Activated CD4-positive, alpha-beta T cell treated with anti-CD3 and anti-CD28 coated beads for 4 hours (primary cell): ENCODE measurements at places on chromosomes 5 and 9.

GRCh38 chr5:39256477-39257235 lies 37.3 kb upstream of the FYB1 start:
- no peak for DNase-seq

- DNase-seq: no peak
These were observed 403.3 kb downstream of the PLK2 start for GRCh38 chr5:58056546-58056945.

GRCh38 chr5:3354606-3355005 lies 241.0 kb upstream of the IRX1 start:
- DNase-seq: no peak

DNA sequence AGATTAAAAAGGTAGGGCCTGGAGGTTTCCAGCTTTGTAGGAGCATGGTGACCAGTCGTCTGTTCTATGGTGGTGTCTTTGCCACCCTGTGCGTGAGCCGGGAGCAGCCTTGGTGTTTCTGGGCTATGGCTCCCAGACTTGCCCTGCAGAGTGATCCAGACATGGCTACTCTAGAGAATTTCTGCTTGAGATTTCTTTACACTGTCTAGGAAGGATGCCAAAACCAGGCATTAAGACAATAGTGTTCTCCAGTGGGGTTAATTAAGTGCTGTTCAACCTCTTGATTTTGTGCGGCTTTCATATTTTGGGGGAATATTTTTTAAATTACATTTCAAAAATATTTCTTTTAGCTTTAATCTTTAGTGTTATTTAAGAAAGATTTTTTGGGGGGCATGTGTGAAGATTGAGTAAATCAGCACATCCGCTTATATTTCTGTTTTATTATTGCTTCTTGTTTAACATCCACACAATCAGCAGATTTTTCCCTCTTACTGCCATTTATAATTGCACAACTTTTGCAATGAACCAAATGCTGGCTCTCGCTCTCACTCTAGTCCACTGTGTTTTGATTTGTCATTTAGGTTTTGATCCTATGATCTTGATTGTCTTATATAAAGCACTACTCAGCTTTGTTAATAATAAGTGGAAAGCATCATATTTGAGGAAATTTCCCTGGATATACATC lies 110.5 kb downstream of the RASGRF2 start:
- DNase-seq: no peak

DNA sequence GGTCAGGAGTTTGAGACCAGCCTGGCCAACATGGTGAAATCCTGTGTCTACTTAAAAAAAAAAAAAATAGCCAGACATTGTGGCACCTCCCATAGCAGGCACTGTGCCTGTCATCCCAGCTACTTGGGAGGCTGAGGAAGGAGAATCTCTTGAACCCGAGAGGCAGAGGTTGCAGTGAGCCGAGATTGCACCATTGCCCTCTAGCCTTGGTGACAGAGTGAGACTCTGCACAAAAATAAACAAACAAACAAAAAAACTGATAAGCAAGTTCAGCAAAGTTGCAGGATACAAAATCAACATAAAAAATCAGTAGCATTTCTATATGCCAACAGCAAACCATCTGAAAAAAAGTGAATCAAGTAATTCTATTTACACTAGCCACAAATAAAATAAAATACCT lies 64.8 kb upstream of the TTC23L start:
- DNase-seq: no peak

- no peak for DNase-seq
These were observed 51.0 kb upstream of the BRINP1 start for GRCh38 chr9:119420231-119420630.

GRCh38 chr9:8855046-8855445 lies 1055.5 kb upstream of the DMAC1 start:
- no peak for DNase-seq

DNA sequence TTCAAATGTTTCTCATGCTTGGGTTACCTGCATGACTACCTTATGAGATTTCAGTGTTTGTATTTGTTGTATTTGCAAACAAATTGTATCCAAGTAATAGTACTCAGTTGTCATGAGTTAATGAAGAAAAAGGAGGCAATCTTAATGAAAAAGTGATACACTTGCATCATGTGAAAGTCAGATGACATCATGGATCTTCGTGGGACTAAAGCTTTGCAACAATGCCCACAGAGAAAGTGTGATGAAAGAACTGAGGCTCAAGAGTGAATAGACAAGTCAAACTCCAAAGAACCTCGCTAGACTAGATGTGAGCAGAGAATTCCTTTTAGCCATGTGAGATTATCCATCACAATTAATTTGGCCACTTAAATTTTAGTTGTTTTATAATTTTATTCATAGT lies 75.4 kb upstream of the ADRB2 start:
- DNase-seq: no peak

GRCh38 chr9:107375001-107375400 lies 91.9 kb downstream of the RAD23B start:
- no peak for DNase-seq

- DNase-seq: no peak
These were observed 37.1 kb upstream of the OLFM1 start for GRCh38 chr9:135050072-135050990.

- no peak for DNase-seq
These were observed at the start of gene SH3GL2 for GRCh38 chr9:17578911-17579793. Gene SH3GL2, plus strand, starts transcription at chr9:17579066.

DNA sequence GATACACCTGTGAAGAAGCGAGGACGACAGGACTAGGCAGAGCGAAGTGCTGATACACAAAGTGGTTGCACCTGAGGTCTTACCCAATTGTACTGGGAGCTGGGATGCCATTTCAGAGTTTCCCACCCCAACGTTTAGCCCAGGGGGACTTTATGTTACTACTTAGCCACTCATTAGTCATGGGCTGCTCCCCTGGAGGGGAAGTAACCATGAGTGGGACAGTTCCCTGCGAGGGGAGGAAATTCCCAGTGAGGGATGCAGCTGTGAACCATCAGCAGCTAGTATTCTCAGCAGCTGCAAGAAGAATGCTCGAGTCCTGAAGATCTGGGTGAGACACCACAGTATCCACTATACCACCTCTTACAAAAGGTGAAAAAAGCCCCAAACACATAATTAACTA lies 93.7 kb upstream of the ACTBL2 start:
- no peak for DNase-seq

GRCh38 chr5:32147236-32147635 lies 26.9 kb downstream of the GOLPH3 start:
- no peak for DNase-seq

GRCh38 chr5:108661590-108662219 lies 86.0 kb upstream of the FER start:
- DNase-seq: no peak

DNA sequence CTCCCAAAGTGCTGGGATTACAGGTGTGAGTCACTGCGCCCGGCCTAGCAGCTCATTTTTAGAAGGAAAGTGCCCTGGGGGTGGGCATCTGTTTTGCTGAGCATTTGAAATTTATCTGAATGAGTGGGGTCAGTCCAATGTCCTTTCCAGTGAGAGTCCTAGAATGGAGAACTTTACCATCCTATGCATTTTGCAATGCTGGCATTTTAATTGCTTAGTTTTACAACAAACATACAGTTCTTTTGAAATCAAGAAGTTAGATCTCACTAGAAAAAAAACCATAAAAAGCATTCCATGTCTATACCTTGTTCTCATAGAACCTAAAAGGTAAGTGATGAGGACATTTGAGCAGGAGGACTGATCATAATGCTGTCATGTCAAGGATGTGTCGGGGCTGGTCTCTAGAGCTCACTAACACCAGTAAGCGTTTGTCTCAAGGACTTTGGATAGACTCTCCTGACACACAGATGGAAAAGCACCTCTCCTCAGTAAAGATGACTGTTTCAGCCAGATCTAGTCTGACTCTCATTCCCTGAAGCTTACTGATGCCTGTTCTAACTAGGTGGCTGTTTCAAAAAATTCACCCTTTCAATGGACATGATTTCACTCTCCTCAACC lies 83.9 kb downstream of the DCP2 start:
- no peak for DNase-seq

GRCh38 chr9:117882171-117882570 lies 178.0 kb downstream of the TLR4 start:
- DNase-seq: no peak

DNA sequence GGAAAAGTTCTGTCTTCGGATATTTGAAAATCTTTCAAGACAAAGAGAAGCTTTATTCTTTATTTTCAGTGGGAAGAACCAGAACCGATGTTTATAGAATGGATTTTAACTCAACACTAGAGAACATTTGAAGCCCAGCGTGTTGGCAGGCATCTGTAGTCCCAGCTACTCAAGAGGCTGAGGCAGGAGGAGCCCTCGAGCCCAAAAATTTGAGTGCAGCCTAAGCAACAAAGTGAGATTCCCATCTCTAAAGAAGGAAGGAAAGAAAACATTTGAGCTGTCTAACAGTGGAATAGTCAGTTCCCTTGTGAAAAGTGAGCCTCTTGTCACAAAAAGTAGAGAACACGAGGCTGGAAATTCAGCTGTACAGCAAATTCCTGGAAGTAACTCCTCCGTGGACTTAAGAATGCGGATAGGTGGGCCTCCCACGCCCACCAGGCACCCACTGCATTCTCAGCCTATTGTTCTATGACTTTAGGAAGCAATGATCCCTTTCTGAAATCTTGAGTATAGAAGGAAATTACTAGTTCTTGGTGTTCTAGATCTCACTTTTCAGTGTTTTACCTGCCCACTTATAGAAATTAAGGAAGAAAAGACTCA lies 2.3 kb upstream of the PTPDC1 start:
- DNase-seq: no peak

- no peak for DNase-seq
These were observed 171.7 kb downstream of the ATPSCKMT start for GRCh38 chr5:10077791-10078545.

GRCh38 chr5:147170603-147171002 lies 64.2 kb upstream of the STK32A start:
- DNase-seq: no peak

DNA sequence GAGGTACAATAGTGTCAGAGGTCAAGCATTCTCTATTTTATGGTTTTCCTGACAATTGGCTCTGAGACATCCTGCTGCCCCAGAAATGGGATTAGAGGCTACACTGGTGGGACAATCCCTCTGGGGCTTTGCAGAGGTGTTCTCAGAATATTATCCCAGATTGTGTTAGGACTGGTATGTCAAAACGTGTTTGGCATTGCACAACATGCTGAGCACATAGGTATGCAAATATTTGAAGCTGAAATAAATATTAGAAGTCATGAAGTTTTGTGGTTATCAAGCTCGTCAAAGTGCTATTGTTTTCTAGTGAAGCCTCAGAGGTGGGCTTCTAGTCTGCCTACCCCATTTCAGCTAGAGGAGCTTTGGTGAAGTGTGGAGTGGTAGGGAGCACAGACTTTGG lies 304.4 kb downstream of the MAN2A1 start:
- DNase-seq: no peak

GRCh38 chr9:22117511-22118384 lies 108.6 kb upstream of the CDKN2B start:
- no peak for DNase-seq

- DNase-seq: no peak
These were observed 77.2 kb upstream of the BOD1 start for GRCh38 chr5:173693670-173694069.

DNA sequence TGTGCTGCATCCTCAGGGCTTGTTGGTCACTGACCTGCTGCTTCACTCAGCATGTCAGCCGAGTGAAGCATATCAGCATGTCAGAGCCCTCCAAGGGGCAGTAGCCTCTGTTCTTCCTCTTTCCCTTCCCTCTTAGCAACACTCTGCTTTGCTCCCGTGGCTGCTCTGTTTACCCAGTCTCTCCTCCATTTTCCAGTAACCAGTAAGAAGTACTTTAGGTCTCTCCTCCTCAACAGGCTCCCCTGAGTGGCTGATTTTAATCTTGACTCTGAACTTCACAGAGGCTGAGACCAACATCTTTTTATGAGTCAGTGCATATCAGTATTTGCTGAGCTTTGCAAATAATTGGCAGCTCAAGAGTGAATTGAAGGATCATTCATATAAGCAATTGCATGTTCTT lies 18.6 kb upstream of the ADRB2 start:
- no peak for DNase-seq

GRCh38 chr5:74031536-74031935 lies 405.5 kb downstream of the ARHGEF28 start:
- DNase-seq: no peak

DNA sequence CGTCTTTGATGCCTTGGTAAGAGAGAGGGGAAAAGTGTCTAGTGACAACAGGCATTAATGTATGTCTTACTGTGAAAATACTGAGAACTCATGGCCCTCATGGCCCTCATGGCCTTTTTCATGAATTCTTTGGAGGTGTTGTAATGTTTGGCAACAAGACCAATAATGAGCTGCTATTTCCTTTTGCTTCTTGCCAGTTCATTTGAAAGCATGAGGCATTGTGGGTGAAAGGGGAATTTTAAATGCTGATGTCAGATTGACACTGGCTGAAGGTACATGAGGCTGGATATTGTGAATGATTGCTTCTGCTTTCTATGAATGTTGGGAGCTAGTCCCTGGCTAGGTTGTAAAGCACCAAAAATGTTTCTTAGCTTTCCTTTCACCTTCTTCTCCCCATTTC lies 79.2 kb downstream of the DOCK2 start:
- DNase-seq: no peak

DNA sequence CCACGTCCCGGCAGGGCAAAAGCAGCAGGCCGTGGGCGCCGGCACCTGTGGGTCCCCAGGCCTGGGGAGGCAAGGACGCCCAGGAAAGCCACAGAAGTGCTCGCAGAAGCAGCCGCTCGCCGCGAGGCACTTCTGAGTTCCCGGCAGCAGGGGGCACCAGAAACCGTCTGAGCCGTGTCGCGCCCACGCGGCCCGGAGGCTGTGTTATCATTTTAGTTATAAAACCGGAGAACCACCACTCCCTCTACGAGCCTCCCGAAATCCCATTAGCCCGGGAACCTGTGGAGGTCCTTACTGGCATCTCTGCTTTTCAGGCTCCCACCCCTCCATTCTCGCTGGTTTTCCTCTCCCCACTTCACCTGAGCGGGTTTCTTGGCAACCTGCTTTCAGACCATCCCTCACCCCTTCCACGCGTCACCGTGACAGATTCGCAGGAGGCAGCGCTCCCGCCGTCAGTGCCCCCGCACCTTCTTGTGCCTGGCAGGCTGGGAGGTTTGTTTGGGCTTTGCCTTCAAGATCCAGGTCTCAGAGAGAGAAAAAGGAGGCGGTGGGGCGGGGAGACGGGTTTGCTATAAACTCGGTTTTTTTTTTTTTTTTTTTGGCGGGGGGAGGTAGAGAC lies 2.3 kb downstream of the GDNF start:
- peak; percentile 8 for DNase-seq

GRCh38 chr9:118091226-118091625 lies 387.0 kb downstream of the TLR4 start:
- DNase-seq: no peak

DNA sequence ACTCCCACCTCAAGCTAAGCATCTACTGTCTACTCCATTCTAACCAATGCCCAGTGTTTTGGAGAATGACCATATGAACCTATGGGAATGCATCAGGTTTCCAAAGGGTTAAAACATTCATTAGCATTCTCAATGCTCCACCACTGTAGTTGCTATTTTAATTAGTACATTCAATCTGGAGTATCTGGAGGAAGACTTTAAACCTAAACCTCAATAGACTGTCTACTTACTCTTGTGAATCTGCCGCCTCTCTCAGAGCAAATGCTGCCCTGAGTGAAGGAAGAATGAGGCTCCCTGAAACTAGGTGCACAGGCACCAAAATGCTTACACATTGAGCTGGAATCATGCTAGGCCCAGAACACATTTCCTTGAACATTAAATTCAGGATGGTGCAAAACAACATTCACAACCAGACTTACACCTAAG lies 2.0 kb downstream of the ENC1 start:
- DNase-seq: no peak

- no peak for DNase-seq
These were observed 157.3 kb upstream of the S1PR3 start for GRCh38 chr9:88833946-88834345.
